NCI-H526 treated with DMSO at 0.1 percent for 48 hours (cell line): ENCODE measurements at places on chromosomes 1 and 21.

DNA sequence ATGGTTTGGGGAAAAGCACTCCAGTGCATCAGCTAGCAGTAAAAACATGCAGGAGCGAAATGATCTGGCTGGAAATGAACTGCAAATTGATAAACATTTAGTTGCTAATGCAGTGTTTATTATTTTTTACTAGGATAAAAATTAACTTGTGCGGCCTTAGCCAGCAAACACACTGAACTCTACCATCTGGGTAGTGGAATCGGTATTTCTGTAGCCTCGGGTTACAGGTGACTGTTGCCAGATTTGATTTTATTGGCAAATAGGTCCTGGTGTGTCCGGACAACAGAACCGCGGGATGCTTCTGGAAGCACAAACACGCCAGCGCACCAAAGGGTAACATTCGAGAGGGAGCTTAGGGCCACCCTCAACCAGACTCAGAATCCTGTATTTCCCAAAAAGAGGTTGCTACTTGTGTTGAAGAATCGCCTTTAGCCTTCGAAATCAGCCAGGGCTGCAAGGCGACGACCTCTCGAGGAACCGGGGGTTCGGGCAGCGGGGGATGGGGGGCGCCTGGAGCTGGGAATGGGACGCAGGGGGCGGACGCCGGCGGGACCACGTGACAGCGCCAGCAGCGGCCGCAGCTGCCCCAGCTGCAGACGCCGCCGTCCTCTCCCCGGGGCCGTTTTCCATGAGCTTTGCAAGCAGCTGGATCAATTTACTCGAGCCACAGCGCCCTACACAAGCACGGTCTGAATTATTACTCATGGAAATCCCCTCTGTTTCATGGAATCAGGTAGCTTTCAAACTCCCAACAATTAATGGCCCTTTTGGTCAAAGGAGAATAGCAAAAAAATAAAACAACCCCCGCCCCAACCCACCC lies 158.8 kb downstream of the TOMM20 start:
- peak; percentile 37 for DNase-seq

GRCh38 chr21:35578831-35579471 lies 481.4 kb downstream of the SETD4 start:
- no peak for DNase-seq

DNA sequence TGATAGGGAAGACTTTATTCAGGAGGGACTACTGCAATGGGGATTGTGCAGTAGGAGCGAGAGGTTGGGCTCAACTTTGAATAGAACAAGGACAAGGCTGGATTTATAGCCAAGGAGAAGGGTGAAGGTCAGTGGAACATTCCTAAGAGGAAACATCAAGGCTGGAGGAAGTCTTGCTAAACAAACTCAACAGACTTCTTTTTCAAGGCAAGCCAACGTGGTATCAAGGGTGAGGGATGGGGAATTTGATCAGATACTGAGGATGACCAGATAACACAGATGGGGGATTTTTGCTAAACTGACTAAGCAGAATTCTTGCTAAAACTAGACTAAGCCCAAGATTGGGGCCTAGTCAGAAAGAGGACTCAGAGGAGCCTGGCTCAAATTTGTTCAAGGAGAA lies 107.3 kb downstream of the DUSP10 start:
- DNase-seq: no peak

GRCh38 chr1:168603501-168604110 lies 27.2 kb downstream of the XCL1 start:
- peak; percentile 87 for DNase-seq

DNA sequence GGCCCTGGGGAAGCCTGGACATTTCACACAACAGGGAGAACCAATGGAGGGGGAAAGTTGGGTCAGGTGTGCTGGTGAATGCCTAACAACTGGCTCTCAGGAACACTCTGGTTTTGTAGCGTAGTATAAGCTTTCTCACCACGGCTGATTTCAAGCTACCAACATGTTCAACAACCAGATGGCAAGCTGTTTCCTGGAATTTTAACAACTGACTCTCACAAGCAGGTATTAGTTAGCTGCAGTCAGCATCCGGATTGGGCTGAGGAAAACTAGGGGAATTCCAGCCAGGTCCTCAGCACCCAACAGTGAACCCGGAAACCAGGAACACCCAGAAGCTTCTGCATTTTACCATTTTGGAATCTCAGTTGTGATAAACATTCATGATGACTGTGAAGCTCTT lies 162.3 kb upstream of the CAMK1G start:
- no peak for DNase-seq

DNA sequence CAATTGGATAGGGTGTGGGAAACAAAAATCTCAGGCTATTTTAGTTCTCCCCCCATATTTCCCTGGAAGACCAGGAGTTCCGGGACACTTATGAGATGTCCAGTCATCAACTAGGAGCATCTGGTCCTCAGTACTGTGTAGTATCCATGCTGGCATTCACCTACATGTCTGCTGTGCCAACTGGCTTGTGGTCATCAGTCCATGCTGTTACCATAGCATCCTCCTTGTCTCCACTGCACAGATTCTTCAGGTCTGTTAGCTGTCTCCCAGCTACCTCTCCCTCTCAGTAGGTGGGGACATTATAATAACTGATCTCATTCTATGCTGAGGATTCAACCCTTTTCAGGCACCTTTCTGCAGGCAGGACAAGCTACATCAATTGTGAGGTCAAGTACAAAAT lies 302.9 kb downstream of the BARHL2 start:
- DNase-seq: no peak

GRCh38 chr1:191888996-191889622 lies 269.2 kb upstream of the RGS18 start:
- no peak for DNase-seq

- no peak for DNase-seq
Observed at GRCh38 chr1:10283318-10283984, 73.1 kb downstream of the KIF1B start.

DNA sequence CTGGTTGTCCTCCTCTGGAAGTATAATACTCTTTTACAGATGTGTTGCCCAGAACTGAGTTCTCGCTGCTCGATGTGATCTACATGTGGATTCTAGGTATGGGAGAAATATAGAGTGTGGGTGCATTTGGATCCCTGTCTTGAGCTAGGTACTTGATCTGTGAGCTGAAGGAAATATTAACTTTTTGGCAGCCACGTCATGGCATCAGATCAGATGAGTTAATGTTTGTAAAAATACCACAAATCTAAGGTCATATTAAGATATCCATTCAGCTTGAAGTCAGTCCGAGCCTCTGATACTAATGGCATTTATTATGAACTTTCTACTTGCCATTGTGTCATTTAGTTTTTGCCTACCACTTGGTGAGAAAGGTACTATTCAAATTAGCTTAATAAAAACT lies 24.6 kb downstream of the MAPKAPK2 start:
- no peak for DNase-seq

DNA sequence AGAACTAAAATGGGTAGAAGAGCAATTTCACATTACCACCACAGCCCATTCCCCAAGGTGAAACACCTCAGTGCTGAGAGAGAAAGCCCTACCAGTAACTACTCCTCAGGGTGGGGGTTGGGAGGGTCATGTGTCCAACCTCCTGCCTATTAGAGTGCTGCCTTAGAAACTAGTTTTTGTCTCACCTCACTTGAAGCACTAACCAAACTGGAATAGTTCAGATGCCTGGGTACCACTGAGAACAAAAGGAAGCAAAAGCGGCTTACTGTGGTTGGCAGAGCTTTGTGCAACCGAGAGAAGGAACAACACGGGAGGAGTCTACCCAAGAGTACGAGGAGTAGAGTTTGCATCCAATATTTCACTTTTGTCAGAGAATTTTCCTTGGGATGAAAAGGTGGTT lies 1207.5 kb upstream of the ADGRL2 start:
- DNase-seq: no peak

DNA sequence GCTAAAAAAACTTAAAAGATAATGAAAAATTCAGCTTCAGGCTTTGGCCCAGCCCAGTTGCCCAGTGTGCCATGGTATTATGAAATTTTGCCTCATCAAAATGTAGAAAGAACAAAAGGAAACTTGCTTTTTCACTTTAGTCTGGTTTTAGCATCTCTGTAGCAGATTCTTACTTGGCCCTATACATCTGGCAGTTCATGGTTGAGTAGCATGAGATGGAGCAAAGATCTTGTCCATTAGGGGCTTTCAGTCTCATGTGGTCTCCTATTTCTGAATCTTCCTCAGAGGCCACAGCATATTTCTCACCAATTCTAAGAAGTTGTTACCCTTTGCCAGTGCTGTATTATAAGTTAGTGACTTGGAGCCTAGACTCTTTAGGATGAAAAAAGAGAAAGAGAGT lies 58.5 kb downstream of the ATP2B4 start:
- no peak for DNase-seq

- DNase-seq: no peak
Observed at GRCh38 chr1:92210701-92211100, 7.0 kb upstream of the C1orf146 start.

GRCh38 chr1:160756849-160757201 lies 17.8 kb downstream of the SLAMF7 start:
- DNase-seq: no peak

- DNase-seq: no peak
Observed at GRCh38 chr21:17901458-17902079, 82.4 kb upstream of the C21orf91 start.

GRCh38 chr1:30414086-30414850 lies 309.1 kb downstream of the MATN1 start:
- no peak for DNase-seq

DNA sequence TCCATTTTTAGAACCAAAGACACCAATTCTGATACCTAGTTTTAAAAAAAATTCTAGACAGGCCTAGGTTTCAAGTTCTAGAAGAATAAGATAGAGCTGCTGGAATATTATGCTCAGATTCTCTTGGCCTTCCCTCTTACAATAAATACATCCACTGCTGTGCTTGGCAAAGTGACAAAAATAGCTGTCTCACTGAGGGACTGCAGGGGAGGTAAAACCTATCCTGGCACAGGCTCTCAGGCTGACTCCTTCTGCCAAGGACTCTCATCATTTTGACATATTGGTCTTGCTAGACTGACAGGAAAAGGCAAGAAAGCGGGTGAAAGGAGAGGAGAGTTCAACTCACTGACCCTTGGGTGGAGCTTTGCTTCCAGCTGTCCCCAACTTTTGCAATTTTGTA lies 197.0 kb upstream of the LHX8 start:
- DNase-seq: no peak

- DNase-seq: no peak
Observed at GRCh38 chr1:175089136-175089718, 21.6 kb downstream of the TNN start.

DNA sequence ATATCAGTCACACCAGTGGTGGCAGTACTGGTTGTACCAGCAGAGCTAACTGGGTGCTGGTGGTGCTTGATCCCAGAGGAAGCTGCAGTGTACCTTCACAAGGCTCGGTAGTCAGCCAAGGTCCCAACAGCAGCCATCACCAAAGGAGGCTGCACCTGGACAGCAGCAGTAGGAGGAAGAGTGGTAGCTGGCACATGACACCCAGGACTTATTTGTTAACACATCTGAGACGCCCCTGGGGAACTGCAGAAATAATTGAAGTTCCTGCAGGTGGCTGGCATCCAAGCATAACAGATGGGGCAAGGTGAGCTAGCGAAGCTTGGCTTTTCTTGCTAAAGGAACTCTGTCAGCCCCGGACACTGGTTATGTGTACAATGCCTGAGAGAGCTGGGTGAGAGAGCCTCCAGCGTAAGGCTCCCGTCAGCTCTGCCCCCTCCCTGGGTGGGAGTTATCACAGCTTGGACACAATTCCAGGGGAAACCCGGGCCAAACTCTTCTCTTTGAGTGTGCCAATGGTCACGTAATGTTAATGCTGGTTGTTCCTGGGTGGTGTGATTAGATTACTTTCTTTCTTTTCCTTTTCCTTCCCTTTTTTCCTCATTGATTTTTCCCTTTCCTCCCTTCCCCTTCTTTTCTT lies 29.1 kb upstream of the PARP1 start:
- peak; percentile 81 for DNase-seq

GRCh38 chr1:198018529-198018928 lies 101.4 kb downstream of the LHX9 start:
- no peak for DNase-seq

DNA sequence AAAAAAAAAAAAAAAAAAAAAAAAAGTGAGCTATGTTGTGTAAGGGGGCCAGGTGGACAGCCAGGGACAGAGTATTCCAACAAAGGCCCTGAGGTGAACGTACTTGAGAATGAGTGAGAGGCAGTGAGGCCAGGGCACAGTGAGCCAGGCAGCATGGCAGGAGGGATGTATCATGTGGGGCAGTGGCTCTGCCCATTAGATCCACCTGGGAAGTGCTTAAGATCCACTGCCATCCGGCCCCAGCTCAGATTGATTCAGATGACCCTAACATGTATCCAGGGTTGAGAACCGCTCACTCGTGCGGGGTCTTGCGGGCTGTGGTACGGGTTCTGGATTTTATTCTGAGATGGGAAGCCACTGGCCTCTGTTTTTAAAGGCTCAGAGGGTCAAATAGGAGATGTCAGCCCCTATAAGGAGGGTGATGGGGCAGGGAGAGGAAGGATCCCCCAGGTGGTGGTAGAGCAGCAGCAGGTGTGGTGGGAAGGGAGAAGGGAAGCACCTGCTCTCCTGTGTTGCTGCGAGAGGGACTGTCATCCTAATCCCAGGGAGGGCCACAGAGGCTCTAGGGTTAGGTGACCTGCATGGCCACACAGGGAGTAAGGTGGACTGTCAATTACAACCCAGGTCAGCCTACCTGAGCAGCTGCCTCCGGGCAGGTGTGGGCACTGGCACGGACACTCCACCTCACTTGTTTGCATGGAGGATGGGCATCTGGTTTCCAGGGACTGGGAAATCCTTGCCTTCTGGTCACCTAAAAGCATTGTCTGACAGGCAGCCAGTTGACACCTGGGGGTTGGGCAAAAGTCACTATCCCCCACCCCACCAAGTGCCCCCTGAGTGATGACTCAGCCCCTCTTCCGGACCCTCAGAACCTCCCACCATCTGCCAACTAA lies 31.6 kb downstream of the CDK18 start:
- no peak for DNase-seq

- DNase-seq: no peak
Observed at GRCh38 chr1:238628110-238628509, 737.4 kb upstream of the ZP4 start.

DNA sequence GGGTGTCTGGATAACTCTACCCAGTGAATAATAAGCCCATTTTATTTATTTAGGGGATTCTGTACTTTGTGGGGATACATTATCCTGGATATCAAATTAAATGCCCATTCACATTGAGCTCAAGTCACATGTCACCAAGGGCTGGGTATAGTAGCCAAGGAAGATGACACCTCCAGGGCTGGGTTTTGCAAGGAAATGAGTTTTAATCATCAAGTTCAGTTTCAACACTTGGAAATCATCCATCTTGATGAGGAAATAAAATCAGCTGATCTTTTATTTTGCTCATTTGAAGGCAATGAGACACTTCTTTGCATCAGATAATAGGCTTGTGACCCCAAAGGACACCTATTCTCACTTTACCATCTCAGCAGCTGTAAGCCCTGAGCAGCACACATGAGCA lies 80.0 kb upstream of the TNR start:
- DNase-seq: no peak

DNA sequence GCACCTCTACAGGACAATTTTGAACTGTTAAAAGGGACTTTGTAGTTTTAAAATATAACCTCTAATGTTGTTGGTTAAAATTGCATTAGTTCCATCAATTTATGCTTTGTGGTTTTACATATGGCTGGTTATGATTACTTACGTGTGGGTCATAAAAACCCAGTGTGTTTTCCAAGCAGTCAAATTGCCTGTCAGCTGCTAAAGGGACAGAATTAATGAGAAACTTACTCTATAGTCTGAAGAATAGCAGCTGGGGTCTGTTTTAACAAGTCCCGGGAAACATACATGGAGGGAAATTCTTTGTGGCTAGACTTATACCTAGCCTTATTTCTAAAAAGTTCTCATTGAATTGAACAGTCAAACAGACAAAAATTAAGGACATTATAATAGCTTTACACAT lies 820.9 kb upstream of the ADGRL4 start:
- DNase-seq: peak; percentile 25

GRCh38 chr1:243316366-243316989 lies 60.6 kb downstream of the SDCCAG8 start:
- no peak for DNase-seq
